ENCODE measurements at places on chromosomes 6 and 20.

- DNase-seq = no peak
Measured at GRCh38 chr20:35237486-35237885, 11.0 kb downstream of the MMP24 start.

DNA sequence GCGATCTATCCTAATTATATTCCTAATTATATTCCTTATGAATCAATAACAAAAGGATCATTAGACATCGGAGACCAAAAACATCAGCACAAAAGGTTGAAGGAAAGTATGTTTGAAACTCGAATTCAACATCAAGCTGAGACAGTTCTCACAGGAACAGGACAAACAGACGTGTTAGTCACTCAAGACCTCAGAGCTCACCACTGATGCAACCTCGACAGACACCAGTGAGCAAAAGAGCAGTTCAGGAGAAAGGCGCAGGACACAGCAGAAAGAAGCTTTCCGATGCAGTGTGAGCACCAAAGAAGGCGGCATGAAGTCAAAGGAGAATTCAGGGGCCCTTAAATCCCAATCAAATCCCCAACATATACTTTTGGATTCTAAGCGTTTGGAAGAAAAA lies 6.3 kb upstream of the RAMACL start:
- DNase-seq = no peak

DNA sequence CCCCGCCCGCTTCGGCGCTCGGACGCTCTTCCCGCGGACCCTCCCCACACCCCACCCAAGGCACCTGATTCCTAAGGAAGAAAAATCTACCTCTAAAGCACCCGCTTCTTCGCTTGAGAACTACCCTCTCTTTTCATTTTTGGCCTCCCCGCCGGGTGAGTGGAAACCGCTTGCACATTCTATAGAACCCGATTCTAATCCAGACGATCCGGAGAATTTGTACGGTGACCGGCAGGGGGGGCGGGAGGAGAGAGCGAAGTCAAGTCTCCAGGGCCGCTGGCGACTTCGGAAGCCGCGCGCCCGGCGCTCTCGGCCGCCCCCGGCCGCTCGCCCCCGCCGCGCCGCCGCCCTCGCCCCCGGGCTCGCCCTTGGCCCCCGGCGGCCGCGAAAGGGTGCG lies at the start of gene RBM24:
Gene RBM24, plus strand, starts transcription at position 262 of the 397 bp plus-strand sequence. CDS start 221 bp downstream, outside the sequence.
- DNase-seq = peak; percentile 7

DNA sequence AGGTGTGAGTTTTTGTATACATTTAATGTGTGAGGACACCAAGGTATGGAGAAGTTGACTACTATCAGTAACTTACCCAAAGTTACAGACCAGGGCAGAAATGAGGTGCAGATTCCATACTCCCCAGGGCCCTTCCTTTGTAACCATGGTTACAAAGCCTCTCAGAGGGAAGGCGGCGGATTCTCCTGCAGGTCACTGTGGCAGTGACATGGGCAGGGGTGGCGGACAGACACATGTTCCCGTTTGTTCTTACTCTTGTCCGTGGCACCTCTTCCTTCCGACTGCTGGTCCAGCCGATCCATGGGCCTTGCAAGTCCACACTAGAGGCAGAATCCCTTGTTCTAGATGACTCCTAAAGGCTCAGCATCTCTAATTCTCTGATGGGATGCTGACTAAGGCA lies 43.0 kb downstream of the PDYN start:
- no peak for DNase-seq

GRCh38 chr20:50532221-50532620 lies 22.0 kb downstream of the PTPN1 start:
- no peak for DNase-seq

- DNase-seq = no peak
Measured at GRCh38 chr6:34914358-34914757, 25.3 kb downstream of the ANKS1A start.

GRCh38 chr6:96138406-96138805 lies 122.6 kb downstream of the FUT9 start:
- no peak for DNase-seq

DNA sequence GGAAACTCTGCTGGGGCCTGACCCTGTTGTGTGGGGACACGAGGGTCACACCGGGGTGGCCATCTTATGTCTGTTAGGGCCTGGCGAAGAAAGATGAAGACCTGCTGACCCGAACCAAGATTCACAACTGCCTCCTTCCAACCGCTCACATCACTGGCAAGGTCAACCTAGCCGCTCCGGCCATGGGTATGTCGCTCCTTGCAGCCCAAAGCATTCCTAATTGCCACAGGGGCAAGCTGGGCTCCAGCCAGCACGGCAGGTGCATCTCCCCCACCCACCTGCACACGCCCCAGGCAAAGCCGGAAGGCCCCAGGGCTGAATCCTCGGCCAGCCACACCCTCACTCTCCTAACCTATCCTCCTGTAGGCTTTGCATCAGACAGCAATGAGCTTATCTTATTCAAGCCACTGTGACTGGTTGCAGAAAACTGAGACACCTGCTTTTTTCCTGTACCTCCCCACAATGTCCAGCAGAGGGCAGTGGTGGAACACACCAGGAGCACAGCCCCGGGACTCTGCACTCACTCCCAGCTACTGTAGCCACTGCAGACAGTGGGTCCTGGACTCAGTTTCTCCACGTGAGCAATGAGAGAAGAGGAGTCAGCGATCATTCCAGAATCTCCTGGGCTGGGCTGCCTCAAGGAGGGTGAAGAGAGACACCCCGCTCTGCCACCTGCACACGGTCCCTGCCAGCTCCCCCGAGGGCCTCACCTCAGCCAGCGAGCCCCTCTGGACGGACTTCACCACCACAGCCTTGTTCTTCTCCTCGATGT lies 170.2 kb downstream of the PREX1 start:
- DNase-seq = peak; percentile 68

GRCh38 chr6:157669747-157670216 lies 153.3 kb upstream of the SNX9 start:
- DNase-seq = no peak

Data from naive thymus-derived CD4-positive, alpha-beta T cell (primary cell).